Vagina (tissue), 2 donors: ENCODE measurements at places on chromosomes 12 and 14.

DNA sequence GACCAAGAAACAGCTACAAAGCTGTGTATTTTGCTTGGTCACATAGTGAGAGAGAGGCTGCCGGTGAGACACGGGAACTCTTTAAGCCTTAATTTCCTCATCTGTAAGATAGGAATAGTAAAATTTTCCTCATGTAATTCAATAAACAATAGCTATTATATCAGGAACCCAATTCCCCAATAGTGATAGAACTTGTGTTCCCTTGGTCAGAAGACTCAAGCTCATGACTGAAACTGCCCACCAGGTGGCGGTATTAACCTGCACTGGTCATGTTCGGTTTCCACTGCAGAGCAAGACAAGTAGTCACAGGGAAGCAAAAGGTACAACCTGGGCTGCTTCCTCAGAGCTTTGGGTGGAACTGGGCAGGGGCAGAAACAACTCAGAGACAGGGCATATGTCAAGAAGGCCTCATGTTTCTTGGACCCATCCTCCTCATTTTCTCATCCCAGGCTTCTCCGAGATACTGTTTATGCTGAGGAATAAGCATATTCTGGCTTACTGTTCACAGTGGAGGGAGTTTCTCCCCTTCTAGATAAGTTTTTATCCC lies 4.2 kb upstream of the AJUBA start:
- DNase-seq: no peak

GRCh38 chr12:101698800-101699347 lies 1.4 kb downstream of the CHPT1 start:
- DNase-seq: no peak

GRCh38 chr12:115868624-115869023 lies 408.9 kb downstream of the MED13L start:
- no peak for DNase-seq

GRCh38 chr12:13864081-13864673 lies 117.2 kb downstream of the GRIN2B start:
- DNase-seq: no peak

GRCh38 chr12:50928392-50928791 lies 24.0 kb upstream of the HIGD1C start:
- no peak for DNase-seq

GRCh38 chr12:32159925-32160324 lies 53.3 kb downstream of the BICD1 start:
- no peak for DNase-seq
